ENCODE measurements at places on chromosomes 7 and 10.
A peak's percentile ranks its signal among the peaks of the same experiment; 100 is the strongest.

DNA sequence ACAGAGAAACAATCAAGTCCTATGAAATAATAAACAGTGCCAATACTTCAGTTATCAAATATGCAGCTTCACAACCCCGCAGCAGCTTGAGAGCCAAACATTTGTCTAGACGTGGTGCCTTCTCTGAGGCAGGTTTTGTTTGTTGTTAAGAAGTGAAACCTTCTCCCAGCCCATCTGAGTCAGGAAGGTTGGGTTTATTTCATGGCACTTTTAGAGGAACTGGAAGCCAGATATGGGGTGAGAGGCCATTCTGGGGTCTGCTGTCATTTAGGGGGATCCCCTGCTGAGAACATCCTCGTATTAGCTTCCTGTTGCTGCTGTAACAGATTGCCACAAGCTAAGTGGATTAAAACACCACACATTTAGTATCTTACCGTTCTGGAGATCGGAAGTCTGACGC, 113.6 kb downstream of the GRK5 start:
- DNase-seq = no peak

DNA sequence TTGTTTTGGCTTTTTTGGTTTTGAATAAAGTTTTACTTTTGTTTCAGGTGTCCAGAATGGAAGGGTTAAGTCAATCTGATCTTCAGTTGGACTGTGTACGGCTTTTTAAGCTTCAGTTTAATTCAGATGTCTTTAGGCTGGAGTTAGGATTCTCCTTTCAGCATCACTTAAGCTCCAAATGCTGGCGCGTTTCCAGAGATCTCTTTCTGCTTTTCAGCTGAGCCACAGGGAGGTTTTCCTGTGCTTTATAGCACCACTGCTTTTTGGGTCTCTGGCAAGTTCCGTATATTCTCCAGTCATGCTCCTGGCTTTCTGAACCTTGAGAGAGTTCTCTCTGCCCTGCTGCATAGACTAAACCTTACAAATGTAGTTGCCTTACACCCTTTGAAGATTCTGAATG, 60.0 kb downstream of the VTI1A start:
- no peak for DNase-seq

DNA sequence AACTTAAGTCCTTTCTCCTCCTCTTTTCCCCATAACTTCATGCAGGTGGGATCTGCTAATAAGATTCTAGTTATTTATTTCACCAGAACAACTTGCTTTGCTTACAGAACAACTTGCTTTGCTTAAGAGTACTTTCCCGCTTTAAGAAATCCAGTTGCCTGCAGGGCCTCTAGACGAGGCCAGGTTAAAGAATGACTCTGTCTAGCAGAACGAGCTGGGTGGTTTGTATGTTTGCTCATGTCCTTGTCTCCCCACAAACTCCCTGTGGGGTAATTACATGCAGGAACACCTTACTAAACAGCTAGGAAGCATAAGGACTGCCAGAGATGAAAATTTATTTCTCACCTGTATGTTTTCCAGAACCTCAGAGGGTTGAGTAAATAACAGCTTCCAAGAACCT, 8.8 kb upstream of the FZD8 start:
- DNase-seq = no peak

GRCh38 chr10:1672001-1672781, 65.1 kb downstream of the ADARB2 start:
- DNase-seq = no peak

DNA sequence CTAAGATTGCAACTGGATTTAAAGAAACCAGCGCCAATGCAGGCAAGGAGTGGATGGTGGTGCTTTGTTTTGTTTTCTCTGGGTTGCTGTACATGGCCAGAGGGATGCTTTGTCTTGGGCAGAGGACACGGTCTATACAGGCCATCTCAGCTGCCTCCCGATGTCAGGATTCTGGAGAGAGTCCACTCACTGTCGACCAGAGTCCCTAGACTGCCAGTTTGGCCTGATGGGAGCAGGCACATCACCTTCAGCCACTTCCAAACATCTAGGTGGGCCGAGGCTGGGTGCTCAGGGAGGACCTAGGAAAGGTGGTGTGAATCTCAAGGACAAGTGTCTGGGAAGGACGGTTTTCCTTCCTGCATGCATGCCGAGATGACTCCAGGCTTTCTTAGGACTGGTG, 152.1 kb downstream of the BUB3 start:
- DNase-seq = no peak

- no peak for DNase-seq
Measured at GRCh38 chr10:125068406-125068805, 92.0 kb downstream of the CTBP2 start.

GRCh38 chr10:85026878-85027467, 698.6 kb downstream of the CCSER2 start:
- DNase-seq = no peak

- DNase-seq = no peak
Measured at GRCh38 chr10:76543655-76544054, 1094.0 kb downstream of the KCNMA1 start.

- peak; percentile 53 for DNase-seq
Measured at GRCh38 chr7:34036051-34036920, 130.9 kb downstream of the BMPER start.

DNA sequence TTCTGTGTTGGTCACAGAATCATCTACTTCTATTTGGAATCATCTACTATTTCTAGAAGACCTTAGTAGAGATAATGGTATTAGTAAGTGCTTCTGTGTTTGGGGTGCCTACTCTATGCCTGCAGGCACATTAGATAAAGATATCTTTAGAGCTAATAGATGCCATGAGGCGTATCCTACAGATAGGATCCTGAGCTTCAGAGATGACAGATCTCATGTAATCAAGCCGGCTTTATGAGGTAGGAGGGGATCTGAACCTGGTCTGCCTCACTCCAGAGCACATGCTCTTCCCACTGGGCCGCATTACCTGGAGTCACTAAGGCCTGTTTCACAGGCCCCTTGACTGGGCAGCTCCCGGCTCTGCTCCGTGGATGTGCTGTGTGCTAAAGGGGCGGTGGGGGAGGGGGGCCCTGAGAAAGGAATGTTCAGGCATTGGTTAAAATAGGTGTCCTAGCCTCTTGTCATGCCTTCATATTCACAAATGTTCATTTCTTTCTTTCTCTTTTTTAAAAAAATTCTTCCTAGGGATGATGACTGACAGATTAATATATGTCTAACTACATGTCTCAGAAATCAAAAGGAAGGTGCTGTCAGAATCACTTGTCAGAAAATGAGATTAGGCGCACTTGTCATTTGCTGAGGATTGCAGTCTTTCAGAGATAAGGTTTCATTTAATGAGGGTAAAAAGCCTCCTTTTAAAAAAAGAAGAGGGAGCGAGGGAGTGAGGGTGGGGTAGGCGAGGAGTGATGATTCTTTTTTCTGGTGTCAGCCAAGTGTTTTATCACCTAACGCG, 458.0 kb upstream of the GALNT17 start:
- no peak for DNase-seq

DNA sequence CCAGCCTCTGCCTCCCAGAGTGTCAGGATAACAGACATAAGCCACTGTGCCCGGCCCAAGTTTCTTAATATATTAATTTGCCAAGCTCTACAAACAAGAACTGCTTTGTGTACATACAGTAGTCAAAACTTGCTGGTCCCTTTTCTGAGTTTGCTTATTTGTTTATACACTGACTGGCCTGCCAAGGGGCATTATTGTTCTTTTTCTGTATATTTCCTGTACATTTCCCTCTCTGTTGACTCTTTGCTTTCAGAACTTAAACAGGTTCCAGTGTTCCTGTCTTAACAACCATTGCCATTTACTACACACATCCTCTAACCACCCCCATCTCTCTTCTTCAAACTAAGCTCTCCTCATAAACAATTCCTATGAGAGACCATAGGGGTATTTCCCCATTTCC, 61.5 kb upstream of the RPA3 start:
- DNase-seq = no peak

GRCh38 chr7:98295467-98296192, 14.1 kb downstream of the BRI3 start:
- no peak for DNase-seq

DNA sequence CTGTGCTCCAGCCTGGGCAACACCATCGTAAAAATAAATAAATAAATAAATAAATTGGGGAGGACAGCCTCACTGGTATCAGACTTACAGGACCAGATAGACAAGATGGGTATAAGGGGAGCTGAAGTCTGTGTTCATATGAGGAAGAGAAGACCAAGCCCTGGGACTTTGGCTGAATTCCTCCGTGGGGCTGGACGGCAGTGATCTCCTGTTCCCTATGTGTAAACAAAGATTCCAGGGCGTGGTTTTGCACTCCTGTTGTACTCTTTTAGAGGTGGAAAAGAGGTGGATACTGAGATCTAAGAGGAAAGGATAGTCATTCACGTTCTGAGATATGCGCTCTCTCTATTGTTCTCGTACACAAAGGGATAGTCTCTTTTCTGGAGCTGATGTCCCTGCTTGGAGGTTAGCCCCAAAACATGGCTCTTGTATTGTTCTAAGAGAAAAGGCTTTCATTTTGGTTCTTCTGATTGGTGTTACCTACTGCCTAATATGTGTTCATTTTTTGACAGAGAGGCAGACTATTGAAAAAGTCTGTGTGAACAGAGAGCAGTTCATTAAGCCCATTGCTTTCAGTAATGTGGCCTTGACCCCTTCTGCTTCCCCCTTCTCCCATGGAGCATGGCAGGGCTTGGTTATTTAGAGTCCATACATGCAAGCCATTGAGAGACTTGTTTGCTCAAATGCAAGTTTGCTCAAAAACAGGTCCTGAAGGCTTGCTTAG, 12.3 kb downstream of the KCTD7 start:
- no peak for DNase-seq

Measured in liver (tissue), 10 donors.